ENCODE measurements at places on chromosomes 4 and X.

GRCh38 chrX:19303256-19303880 lies 40.4 kb upstream of the PDHA1 start:
- DNase-seq = no peak

- no peak for DNase-seq
Observed at GRCh38 chr4:104750008-104750407, 255.3 kb upstream of the CXXC4 start.

GRCh38 chr4:123904882-123905281 lies 508.3 kb downstream of the SPRY1 start:
- no peak for DNase-seq

- DNase-seq = no peak
Observed at GRCh38 chr4:90215286-90215685, 88.1 kb downstream of the CCSER1 start.

DNA sequence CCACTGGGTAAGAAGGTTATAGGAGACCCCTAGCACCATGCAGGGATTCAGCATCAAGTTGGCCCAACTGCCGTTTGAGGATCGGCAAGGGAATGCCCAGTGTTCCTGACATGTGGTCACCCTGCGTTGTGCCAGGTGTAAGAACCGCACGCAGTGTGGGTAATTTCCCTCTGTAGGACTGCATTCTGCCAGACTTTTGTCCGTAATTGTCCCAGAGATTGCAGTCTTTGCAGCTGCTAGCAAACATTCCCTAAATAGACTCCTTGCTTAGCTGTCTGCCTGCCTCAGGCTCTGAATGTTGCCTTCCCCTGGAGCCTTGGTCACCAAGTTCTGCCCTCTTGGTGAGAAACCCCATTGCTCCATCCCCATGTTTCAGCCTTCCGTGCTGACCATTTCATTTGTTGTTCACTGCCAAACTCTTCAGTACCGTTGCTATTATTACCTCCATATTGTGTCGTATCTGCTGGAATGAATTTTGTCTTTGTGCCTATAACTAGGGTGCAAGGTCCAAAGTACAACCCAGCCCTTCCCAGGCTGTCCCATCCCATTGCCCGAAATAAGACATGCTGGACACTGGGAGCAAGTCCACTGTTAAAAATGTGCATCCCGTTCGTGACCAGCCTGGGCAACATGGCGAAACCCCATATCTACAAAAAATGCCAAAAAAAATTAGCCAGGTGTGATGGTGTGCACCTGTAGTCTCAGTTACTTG lies 53.8 kb upstream of the USP9X start:
- no peak for DNase-seq

DNA sequence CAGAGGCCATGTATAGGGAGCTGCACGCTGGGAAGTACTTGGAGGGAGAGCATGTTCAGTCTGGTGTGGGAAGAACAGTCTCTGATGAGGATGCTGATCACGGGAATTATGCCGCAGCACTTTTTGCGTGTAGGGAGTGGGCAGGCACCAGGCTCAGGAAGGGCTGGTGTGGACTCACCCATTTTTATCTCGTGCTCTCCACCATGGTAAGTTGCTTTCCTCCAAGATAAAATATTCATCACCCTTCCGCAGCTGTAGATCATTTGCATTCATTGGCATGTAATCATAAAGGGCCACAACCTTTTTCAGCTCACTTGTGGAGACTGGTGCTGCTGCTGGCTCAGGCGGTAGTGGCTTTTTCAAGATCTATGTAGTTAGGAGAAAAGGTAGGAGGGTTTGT lies 11.8 kb upstream of the TIMM8A start:
- no peak for DNase-seq

DNA sequence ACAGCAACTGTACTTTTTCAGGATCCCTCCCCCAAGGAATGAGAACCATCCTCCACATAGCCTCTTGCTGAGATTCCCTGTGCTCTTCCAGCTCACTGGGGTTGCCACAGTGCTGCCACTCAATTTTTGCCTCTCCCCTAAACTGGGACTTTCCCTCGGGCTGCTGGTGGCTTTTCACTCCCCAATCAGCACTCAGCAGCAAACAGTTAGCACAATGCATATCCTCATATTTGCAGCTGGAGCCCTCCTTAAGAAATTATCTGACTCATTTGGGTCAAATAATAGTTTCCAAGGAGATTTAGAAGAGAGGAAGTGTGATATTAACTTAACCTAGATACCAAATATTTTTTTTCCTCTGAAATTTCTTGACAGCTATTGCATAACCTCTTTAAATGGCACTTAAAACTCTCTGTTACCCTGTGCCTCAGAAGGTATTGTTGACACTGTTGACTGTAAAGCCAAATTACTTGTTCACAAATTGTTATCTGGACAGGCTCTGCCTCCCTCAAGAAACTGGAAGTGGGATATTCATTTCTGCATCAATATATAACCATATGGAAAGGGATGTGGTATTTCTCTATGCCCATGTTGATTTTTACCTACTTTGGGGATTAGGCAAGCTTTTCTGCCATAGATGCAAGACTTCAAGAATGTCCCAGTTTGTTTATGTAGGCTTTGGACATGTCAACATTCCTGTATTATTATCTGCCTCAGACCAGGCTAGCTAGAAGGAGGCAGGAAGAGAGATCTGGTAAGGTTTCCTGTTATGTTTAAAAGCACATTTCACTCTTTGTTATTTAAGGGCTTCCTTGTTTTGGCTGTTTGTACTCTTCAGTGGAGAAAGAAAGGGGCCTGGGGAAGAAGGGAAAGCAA lies 58.0 kb downstream of the SEPTIN11 start:
- no peak for DNase-seq

GRCh38 chrX:55636109-55636508 lies 12.9 kb downstream of the FOXR2 start:
- no peak for DNase-seq

All from DND-41 (cell line).